Stimulated activated CD8-positive, alpha-beta memory T cell treated with anti-CD3 and anti-CD28 coated beads, Interleukin-7, amount 100 ng/mL, for 1 hour (primary cell): ENCODE measurements at places on chromosomes 2 and 18.

DNA sequence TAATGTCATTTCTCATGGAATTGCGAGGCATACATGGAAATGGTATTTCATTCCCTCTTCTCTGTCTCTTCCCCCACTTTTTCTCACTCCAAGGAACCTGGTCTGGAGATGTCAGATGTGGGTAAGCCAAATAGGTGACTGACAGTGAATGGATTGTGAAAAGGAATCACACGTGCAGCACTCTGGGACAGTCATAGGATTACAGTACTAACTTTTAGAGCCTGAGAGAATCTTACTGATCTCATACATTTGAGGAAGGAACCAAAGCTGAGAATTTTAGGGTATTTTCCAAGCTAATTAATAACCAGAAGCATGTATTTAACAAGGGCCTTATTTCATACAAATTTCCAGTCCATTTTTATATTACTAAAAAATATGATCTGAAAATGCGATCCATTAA lies 58.1 kb upstream of the ERBB4 start:
- no peak for DNase-seq

DNA sequence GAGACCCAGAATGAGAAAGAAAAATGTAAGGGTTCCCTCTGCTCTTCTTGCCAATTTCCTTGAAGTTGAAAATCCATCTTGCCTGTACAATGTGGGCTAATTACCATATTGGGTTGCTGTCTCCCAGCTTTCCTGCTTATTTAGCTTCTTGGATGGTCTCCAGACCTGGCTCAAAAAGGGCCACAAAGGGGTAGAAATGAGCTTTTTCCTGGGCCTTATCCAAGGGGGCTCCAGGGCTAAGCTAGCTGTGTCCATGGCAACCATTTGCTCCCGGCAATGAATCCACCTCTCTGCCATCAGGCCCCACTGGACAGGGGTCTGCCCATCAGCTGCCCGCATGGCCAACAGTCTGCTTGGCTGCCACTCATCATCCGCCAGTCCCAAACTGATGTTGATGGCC lies 85.0 kb downstream of the BOD1L2 start:
- DNase-seq = no peak

GRCh38 chr2:181197140-181197760 lies 216.8 kb downstream of the UBE2E3 start:
- DNase-seq = no peak

GRCh38 chr18:44679914-44680272 lies 795 bp upstream of the SETBP1 start:
- no peak for DNase-seq
